ENCODE measurements at places on chromosomes 4 and X.
A peak's percentile ranks its signal among the peaks of the same experiment; 100 is the strongest.

- no peak for DNase-seq
These were observed 108.1 kb downstream of the ATG4A start for GRCh38 chrX:108199691-108200090.

DNA sequence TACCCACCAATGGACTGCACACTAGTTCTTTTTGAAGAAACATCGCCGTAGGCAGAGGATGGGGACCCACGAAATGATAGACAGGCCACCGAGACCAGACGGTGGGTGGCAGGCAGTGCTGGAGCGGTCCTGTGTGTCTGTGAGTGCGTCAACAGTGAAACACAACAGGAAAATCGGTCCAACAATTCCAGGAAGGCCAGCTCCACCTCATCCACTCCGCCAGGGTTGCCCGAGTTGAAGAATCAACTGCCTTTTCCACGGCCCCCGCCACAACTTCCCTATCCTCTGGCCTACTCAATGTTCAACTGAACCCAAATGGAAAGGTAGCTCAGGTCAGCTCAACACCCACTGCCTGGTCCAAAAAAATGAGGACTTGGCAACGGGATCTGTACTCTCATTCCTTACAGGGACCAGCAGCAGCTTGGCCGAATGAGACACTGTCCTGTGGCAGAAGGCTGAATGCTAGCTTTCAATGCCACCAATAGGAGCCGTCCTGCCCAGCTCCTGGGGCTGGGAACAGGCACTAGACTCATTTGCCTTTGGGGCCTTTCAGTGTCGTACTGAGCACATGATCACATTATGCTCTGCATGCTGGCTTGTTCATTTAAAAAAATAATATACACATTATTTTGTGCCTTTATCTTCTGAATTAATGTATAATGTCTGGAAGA is 43.5 kb downstream of the MID1 start:
- DNase-seq: no peak

DNA sequence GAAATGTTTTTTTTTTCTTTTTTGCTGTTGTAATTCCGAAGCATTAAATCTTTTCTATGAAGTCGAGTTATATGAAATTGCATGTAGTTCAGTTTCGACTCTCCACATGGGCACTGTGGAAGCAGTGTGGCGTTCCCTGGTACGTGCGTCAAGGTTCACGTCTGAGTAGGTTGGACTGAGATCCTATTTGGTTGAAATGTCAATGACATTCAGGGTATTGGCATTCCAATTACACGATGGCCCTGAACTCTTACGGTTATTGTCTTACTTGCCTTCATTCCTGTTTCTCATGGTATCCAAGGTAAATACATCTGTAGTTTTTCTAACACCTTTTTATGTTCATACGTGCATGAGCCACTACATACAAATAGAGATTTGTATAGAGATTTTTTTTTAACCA is 128.8 kb downstream of the SORBS2 start:
- no peak for DNase-seq

DNA sequence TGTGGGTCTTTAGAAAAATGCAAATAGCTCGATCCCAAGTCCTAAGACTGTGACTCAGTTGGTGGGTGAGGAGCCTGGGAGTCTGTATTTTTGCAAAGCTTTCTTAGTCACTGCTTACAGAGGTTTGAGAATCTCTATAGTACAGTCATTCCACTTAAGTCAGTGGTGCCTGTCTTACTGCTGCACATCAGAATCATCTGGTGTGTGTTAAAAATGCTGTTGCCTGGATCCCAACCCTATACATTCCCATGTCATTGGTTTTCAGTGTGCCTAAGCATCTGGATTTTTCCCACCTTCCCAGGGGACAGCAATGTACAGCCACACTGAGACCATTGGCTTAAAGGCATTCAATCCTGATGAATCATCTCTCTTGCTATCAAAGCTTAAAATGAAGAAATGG is 21.0 kb upstream of the GEMIN8 start:
- no peak for DNase-seq

DNA sequence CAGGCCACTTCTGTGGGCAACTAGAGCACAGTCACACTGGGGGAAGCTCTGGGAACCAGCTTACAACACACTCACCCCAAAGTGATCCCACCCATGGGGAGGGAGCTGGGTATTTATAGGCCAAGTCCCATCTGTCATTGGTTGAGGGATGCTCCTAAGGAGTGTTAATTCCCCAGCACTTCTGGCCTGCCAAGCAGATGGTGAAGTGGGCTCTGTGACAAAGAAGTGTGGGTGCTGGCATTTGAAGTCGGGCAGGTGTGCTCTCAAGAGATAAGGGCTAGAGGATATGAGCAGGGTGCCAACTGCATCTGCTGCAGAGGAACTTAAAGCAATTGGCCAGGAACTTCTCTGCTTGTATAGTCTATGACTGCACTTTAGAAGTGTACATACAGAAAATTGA is 30.9 kb downstream of the PTCHD1 start:
- DNase-seq: no peak

GRCh38 chr4:2180410-2180809 is 61.5 kb downstream of the HAUS3 start:
- no peak for DNase-seq

GRCh38 chr4:48163746-48164145 is 29.7 kb upstream of the TXK start:
- DNase-seq: no peak

DNA sequence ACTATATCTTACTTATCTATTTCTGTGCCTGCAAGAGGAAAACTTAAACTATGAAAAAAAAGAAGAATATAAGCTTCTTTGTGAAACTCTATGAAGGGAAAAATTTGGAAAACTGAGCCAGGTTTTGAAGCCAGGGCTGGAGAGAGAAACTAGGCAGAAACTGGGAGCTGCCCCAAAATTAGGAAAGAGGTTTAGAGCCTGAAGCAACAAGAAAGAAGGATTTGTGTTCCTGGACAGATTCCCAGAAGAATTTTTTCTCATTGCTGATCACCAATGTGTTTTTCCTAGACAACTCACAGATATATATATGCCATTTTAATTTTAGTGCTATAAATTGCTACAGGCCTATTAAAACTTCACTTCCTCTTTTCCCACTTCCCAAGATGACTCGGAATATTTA is 245.0 kb upstream of the GEMIN8 start:
- no peak for DNase-seq

DNA sequence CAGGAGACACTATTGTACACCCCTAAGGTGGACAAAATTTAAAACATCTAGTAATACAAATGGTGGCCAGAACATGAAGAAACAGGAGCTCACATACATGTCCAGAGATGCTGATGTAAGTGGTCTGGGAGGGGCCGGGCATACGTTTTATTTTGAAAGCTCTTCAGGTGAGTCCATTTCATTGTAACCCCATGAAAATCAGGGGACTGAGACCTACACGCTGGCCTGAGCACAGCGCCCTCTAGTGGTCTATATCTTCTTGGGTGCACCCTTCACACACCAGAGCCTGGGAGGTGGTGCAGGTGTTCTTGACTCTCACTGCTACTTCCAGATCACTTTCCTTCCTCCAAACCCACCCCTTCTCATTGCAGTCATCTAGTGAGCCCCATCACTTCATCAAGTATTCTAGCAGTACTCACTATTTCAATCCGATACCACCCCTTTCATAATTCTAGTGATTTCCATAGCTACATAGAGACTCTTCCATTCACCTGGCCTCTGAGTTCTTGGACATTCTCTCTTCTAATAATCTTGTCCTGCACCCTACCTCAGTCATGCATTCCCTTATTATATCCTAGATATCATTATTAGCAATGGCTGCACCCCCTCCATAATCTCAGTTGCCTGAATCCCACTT is 4.3 kb upstream of the TLR6 start:
- no peak for DNase-seq

GRCh38 chr4:101345596-101346350 is 1.6 kb downstream of the PPP3CA start:
- DNase-seq: peak; percentile 28

DNA sequence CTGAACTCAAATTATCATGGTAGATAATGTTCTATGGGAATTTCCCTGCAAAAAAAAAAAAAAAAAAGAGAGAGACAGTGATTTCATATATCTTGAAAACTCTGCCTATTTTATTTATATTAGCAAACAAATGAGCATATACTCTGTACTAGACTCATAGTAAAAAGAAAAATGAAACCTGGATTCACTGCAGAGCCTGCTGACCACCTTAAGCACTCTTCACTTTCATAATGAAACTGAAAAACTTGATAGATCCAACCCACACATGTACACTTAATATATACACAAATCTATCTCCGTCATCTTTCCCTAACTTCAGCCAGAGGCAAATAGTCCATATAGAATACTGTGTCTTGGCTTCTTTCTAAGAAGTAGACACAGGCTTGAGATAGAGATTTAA is 226.1 kb upstream of the KCNIP4 start:
- DNase-seq: no peak

- no peak for DNase-seq
These were observed 28.0 kb upstream of the MXD4 start for GRCh38 chr4:2289955-2290333.

DNA sequence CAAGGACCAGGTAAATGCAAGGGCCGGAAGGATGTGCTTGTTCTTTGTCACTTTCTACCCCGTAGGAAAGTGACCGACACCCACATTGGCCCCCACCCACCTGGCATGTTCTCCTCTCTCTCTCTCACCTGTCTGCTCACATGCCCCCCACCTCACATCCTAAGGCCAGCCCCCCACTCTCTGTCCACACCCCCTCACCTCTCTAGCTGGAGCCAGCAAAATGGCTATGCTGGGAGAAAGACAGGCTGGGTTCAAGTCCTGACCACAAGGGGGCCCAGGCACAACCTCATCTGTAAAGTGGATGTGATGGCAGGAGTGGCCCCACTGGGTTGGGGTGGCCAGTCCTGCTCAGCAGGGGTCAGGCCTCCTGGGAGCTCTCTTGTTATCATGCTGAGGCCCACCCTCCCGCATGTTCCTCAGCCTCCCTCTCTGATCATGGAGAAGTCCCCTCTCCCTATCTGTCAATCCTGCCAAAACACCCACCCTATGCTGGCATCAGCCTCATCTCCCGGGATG is 1.7 kb upstream of the PPP2R2C start:
- no peak for DNase-seq

GRCh38 chr4:15965325-15965724 is 2.4 kb upstream of the FGFBP2 start:
- DNase-seq: no peak

All from right renal pelvis (tissue), 4 donors.